Stimulated activated CD4-positive, alpha-beta T cell treated with anti-CD3 and anti-CD28 coated beads, Interleukin-15, amount 100 ng/mL, for 1 hour (primary cell): ENCODE measurements at places on chromosomes 13 and 19.

- no peak for DNase-seq
Observed at GRCh38 chr19:1945899-1946298, 4.9 kb downstream of the CSNK1G2 start.

- DNase-seq, result no peak
Observed at GRCh38 chr13:50521831-50522149, 321.7 kb downstream of the DLEU7 start.

DNA sequence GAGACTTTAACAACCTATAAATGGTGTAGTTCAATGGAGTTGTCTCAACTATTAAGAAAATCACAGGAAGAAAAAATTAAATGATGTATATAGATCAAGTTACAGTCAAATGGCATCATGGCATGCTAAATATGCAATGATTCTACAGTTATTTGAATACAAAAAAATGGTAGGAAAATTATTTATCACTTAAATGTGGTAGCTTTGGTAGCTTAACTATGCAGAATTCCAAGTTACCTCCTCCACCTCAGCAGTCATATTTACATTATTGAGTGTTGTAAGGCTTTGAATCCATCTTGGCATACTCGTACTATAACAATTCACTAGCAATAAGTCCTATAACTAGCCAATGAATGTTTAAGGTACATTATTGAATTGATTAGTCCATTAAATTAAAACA is 36.8 kb downstream of the CAB39L start:
- DNase-seq, result no peak

DNA sequence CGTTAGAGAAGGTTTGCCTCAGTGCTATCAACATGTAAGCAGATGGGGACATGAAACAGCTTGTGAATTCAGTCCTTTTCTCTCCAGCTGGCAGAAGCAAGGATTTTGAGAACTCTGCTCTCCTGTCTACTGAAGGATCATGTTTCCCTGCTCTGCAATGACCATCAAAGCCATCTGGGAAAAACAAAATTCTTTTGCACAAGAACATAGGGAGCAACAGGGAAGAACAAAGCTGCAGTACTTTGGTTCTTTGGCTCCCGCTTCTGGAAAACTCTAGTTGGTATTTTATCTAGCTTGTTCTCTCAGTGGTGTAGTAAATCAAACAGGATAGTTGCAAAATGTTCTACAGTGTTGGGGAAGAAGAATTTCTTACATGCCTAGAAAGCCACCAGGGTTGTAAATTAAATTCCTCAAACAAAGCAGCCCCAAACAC is 270.4 kb downstream of the ENOX1 start:
- DNase-seq, result no peak

DNA sequence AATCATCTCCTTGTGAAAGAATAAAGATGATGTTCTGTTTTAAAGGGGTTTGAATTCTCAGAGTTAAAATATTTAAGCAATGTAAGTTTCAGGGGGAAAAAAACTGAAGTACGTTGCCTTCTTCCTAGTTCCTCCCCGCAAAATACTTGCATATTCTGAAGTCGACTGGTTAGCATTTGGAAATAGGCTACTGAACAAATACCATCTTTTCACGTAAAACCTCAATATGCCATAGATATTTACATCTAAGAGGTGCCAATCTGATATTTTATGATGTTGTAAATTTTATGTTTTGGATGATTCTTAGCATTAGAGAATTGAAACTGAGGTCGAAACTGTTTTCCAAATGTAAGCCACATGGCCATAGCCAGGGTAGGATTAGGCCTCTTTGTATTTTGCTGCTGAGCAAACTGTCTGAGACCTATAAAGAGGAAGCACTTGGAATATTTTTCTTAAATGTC is 138.3 kb downstream of the FLT1 start:
- no peak for DNase-seq

GRCh38 chr13:110546926-110547325 is 14.6 kb downstream of the RAB20 start:
- DNase-seq, result no peak

DNA sequence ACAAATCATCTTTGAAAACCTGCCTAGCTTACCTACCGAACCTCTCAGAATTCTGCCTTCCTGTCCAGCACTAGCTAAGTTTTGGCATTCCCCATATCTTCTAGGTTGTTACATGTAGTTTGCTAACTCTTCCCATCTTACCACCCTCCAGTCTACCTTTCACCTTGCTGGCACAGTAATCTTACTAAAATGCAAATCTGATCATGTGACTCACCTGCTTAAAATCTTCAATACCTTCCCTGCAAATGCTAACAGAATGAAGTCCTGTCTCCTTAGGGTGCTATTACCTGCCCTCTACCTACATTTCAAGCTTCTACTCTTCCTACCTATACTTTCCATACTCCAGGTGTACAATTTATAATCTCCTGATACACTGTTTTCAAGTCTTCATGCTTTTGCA is 30.4 kb downstream of the INTS6 start:
- DNase-seq, result no peak

DNA sequence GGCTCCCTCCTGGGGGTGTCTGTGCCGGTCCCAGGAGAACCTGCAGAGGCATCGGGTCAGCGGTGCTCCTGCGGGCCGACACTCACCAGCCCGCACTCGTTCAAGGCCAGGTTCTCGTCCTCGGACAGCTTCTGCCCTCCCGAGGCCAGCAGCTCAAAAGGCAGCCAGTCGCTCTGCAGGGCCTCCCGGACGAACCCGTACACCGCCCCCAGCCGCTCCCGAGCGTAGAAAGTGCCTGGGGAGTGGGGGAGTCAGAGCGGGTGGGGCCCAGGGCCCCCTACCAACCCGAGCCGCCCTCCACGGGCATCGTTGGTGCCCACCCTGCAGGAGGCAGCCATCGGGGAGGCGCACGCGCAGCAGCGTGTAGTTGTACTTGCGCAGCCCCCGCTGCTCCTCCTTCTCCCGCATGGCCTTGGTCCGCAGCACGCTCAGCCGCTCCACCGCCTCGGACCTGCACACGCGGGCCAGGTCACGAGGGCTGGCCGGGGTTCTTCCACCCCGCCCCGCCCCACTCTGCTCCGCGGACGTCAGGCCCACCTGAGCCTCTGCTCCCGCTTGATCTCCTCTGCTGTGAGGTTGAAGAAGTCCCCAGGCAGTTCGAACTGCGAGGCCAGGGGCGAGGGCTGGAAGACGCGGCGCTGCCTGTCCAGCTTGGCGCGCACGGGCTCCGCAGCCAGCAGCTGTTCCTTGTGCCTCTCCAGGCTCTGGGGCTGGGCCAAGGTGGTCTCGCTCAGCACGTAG is 11.5 kb downstream of the UBXN6 start:
- DNase-seq, result no peak

DNA sequence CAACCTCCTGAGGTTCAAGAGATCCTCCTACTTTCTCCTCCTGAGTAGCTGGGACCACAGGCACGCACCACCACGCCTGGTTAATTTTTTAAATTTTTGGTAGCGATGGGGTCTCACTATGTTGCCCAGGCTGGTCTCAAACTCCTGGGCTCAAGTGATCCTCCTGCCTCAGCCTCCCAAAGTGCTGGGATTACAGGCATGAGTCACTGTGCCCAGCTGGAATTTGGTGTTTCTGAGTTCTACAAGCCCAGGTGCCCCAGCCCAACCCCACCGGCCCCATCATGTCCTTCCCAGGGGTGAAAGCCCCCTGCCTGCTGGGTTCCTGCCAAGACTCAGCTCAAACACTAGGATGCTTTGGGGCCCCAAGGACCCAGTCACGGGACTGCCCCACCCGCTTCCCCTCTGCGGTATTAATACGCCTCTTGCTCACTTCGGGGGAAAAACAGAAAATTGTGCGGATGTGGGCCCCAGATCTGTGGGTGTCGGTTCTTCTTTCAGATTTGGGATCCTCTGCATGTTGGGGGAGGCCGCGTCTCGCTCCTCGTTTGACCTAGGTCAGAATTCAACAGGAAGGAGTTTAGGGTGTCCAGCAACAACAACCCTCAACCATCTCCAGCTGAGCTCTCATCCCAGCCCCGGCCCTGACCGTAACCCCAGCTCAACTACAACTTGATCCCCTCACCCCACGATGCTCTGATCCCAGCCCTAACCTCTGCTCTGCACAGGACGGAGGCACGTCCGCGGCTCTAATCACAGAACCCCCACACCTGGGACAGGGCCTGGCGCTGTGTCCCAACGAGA is 3.7 kb upstream of the FCER2 start:
- DNase-seq, result peak; percentile 44

DNA sequence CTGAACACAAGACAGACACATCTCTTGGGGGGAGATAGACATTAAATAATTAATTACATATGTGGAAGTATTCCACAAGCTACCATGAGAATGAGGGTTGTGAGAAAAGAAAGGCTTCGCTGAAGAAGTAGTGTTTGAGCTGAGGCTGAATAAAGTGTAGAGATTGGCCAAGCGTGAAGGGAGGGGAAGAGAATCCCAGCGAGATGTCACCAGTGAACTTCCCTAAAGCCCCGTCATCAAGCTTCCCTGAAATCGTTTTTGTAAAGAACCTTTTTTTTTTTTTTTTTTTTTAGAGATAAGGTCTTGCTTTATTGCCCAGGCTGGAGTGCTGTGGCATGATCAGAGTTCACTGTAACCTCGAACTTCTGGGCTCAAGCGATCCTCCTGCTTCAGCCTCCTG is 235.2 kb downstream of the KCNRG start:
- no peak for DNase-seq

DNA sequence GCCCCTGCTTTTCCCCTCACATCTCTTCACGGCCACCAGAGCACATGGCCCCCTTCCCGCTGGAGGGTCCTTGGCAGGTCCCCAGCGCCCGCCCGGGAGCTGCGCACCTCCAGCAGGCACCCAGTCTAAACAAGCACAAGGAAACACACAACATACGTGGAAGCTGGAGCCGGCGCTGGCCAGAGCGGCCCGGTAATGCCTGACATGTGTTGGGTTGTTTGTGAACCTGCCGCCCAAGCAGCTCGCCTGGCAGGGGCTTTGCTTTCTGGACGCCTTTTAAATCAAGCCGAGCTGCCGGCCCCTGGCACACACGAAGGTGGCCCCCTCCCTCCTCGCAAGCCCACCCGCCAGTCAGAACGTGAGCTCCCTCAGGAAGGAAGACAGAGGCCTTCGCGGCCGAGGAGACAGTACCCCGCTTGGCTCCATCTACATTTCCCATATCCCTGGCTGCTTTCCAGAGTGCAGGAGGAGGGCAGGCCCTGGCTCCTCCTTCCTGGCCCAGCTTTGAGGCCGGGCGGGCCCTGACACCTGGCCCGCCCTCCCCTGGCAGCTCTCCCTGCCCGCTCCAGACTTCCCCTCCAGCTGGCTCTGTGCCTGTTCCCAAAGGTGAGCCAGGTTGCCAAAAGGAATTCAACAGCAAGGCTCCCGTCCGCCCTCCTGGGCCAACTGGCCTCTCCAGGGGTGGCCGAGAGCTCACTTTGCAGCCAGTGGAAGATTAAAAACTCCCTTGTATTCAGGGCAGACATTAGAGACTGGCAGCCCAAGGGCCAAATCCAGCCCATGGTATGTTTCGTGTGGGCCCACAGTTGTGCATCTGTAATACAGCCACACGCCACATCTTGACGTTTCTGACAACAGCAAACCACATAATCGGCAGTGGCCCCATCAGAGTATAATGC is 28.7 kb downstream of the COMP start:
- no peak for DNase-seq

DNA sequence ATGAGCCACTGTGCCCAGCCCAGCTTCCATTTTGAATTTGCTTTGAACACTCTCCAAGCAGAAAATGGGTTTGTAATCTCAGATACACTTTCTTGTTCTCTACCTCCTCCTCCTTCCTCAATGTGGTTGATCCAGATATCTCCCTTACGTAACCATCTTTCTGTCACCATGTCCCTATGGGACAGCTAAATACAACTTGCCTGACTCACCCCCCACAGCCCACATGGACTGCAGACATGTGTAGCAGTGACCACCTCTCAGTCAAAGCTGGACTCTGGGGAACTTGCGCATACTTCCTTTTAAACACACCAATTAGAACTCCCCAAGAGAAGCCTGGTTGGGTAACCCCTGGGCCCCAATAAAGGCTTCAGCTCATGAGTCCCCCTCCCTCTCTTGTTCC is 10.8 kb upstream of the ZNF799 start:
- DNase-seq, result no peak

GRCh38 chr13:80276371-80277289 is 64.3 kb downstream of the SPRY2 start:
- DNase-seq, result no peak

DNA sequence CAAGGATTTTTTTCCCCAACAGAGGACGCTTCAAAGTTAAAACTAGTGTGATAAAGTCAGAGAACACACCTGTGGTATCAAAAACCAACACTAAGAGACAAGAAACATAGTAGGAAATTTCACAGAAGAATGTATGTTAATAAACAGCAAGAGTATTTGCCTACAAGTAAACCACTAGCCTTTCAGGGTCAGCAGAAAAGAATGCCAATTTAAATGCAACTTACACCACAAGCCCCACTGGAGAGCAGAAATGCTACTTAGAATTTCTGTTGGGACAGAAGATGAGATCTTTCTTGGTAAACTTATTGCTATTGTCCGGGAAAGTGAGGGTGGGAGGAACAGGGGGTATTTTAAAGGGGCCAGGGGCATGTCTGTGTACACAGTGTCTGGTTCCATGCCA is 68.6 kb downstream of the STK24 start:
- DNase-seq, result no peak

DNA sequence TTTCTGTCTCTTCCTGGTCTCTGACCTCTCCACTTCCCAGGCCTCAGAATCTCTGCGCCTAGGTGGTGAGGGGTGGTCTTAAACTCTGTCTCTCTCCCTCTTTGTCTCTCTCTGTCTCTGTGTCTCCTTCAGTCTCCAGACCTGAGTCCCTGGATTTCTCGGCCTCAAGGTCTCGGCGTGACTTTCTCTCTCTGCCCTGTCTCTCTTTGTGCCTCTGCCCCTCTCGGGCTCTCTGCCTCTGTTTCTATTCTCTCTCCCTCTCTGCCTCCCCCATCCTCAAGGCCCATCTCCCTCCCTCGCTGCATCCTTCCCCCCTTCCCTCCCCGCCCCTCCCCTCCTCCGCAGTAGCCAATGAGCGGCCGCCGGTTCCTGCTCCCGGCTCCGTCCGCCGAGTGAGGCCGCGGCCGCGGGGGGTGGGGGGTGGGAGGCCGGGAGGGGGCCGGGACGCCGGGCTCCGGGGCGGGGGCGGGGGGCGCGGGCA is at the start of gene CACNG7:
Gene CACNG7 (plus strand): TSS at position 344 of the 481 bp plus-strand sequence. CDS start 3,554 bp downstream, outside the sequence.
- DNase-seq, result no peak

- DNase-seq, result no peak
Observed at GRCh38 chr13:101979825-101980224, 422.0 kb downstream of the FGF14 start.

- no peak for DNase-seq
Observed at GRCh38 chr13:103156346-103156998, 90.3 kb upstream of the SLC10A2 start.

DNA sequence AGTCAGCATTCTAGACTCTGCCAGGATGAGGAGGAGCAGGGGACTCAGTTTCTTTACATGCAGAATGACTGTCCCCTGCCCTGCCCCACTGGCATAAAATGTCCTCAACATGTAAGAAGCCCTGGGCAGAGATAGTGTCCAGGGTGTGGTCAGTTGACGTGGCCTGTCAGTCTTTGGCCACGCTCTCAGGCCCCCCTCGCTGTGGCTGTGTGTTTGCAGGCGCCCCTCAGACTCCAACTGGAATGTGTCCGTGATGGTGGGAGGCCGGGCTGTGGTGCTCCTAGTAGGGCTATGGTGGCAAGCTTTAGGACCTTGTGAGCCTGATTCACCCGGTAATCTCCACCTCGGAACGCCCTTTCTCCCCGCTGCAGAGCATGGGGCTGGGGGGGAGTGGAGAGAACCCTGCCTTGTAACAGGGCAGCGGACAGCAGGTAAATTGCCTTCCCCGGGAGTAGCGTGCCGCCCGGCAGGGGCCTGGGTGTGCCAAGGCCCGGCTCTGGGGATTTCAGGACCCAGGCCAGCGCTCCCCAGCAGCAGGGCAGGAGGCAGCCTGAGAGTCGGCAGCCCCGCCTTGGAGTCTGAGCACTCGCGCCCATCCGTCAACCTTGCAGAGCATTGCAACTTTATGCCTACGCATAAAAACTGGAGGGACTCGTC is 62.3 kb downstream of the CHST8 start:
- no peak for DNase-seq

- DNase-seq, result no peak
Observed at GRCh38 chr19:32363175-32363574, 17.8 kb downstream of the ZNF507 start.
